Right cardiac atrium (tissue), 5 donors: ENCODE measurements at places on chromosomes 6 and 20. TPM values are rescaled to one million over a fixed set of nuclear protein-coding genes. Genes with fewer than 3 reads are reported as not detected.

TREM2 gene
- total RNA-seq, result 2.2 TPM

RNF39 gene
- total RNA-seq, result not detected

DNA sequence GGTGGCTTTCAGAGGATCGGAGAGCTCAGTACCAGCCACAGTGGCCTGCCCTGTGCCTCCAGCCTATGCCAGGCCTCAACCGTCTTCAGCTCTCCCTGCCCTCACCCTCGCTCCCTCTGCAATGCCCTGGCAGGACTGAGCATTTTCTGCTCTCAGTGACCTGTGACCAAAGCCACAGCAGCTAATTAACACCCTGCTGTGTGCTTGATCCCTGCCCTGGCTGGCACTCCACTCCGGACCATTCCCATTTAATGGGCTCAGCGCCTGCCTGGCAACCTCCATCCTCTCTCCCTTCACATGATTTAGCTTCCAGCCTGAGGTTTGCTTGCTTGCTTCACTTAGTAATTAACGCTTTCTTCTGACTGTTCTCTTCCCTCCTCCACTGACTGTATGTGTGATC is 287.5 kb downstream of the LRFN2 start:
- DNase-seq, result no peak

- DNase-seq, result no peak
Observed at GRCh38 chr6:164150232-164150631, 735.7 kb downstream of the QKI start.

DNA sequence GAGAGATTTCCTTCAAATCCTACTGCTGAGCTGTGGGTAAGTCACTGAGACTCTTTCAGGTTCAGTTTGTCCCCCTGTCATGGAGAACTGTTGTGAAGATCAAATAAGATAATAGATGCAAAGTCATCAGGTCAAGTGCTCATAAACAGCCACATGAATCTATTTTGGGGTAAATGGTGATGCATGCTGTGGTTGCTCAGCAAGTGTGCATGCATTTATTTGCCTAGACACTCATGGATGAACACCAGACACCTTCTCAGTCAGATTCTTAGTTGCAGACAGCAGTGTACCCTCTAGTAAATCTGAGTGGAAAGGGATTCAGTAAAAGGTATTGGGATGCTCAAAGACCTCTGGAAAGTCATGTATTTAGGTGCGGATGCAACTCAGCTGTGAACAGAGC is 168.0 kb upstream of the FOXA2 start:
- no peak for DNase-seq

HLA-DQB1 gene
- total RNA-seq, result 15.0 TPM

MYL9 gene
- 2,567 TPM for total RNA-seq

DNA sequence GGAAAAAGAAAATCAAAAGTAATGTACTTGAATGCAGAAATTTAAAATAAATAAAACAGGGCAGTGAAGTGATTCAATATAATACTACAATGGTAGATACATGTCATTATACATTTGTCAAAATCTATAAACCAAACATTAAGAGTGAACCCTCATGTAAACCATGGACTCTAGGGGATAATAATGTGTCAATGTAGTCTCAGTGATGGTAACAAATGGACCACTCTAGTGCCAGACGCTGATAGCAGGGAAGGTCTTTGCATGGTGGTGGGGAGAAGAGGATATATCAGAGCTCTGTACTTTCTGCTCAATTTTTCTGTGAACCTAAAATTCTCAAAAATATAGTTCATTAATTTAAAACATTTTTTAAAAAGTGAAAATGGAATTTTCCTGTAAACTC is 19.8 kb upstream of the STXBP5 start:
- DNase-seq, result no peak

DNA sequence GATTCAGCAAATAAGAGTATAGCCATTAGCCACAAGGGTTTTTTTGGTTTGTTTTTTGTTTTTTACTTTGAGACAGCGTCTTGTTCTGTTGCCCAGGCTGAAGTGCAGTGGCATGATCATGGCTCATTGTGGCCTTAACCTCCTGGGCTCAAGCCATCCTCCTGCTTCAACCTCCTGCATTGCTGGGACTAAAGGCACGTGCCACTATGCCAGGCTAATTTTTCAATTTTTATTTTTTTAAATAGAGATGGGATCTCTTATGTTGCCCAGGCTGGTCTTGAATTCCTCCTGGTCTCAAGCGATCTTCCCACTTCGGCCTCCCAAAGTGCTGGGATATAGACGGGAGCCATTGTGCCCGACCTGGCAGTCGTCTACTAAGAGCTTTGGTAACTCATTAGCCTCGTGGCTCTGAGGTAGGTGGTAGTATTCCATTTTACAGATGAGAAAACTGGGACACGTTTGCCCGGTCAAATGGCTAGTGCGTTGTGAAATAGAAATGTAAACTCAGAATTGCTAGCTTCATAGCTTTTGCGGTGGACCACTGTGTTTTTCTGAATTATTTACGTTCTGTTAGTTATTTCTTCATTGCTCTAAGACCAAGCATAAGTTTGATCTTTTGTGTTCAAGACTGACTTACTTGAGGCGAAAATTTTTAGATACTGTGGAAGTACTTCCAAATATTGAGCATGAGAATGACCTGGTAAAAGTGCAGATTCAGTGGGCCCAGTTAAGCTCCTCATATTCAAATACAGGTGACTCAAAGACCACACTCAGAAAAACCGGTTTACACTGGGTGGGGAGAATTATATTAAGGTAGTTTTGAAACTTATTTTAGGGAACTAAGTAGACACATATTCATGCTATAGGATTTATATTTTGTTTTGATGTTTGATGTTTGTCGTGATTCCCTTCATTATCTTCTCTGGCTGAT is 2.1 kb downstream of the PANK2 start:
- DNase-seq, result no peak

GRCh38 chr20:39850821-39851330 is 838.2 kb downstream of the MAFB start:
- no peak for DNase-seq

GRCh38 chr20:62045529-62046285 is 20.0 kb downstream of the TAF4 start:
- no peak for DNase-seq

DNA sequence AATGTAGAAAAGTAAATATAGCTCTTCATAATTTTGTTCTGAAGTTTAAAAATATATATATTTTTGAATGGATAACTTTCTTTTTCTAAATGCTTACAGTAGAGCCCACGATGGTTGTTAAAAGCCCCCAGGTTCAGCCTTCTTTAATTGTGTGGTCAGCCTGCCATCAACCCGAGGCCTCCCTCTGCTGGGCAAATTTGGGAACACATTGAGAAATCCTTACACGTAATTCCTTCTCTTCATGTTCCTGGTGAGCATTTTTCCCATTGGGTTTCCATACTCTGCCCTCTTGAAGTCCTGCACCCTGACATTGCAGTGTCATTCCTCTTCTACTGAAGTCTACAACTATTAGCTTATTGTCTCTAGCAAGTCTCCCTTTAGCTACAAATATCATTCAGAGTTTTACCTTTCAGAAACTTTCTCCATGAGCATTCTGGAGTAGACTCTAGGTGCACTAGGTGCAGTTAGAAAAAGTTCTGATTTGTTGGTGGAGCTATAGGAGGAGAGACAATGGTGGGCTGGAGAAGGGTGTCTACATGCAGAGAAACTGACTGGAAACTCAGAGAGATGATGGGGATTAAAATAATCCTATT is 40.6 kb downstream of the TRIM38 start:
- peak; percentile 72 for DNase-seq

DNA sequence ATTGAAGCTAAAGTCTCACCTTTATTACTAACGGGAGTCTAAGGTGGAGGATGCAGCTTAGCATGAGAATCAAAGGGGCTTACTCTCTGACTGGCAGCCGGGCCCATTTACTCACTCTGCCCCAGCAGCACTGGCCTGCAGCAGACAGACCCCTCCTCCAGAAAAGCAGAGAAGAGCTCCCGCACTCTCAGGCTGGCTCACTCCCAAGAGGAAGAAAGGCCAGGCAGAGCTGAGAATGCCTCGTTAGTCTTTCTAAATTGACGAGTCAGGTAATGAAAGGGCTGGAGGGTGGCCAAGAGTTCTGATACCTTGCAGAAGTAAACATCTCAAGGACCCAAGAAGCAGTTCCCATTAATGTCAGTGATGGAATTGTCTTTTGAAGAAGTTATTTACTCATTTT is 44.5 kb upstream of the IL20RA start:
- DNase-seq, result no peak

- no peak for DNase-seq
Observed at GRCh38 chr6:102701019-102701418, 1307.5 kb downstream of the GRIK2 start.

CAGE1 gene
- total RNA-seq, result 0.11 TPM

LCA5 gene
- total RNA-seq, result 3.6 TPM

GRCh38 chr6:41040101-41040939 is 1.3 kb upstream of the UNC5CL start:
- DNase-seq, result no peak

GRCh38 chr6:161422710-161423680 is 149.1 kb upstream of the AGPAT4 start:
- no peak for DNase-seq

- peak; percentile 87 for DNase-seq
Observed at GRCh38 chr20:25984933-25985332, 288.3 kb upstream of the ZNF337 start.

DNA sequence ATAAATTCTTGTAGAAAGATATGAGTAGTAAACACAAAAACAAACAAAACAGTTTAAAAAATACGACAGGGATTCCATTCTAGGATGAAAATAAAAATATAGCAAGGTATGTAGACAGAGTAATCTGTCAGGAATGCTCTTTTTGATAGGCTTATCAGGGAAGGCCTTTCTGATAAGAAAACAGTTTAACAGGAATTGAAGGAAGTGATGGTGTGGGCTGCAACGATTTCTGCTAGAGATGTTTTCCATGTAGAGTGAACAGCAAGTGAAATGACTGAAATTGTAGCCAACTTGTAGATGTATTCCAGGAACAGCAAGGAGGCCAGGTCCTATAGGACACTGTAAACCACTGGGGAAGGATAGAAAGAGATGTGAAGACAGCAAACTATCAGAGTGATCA is 689.7 kb upstream of the GJE1 start:
- DNase-seq, result no peak

FKBP5 gene
- 155 TPM for total RNA-seq

DNA sequence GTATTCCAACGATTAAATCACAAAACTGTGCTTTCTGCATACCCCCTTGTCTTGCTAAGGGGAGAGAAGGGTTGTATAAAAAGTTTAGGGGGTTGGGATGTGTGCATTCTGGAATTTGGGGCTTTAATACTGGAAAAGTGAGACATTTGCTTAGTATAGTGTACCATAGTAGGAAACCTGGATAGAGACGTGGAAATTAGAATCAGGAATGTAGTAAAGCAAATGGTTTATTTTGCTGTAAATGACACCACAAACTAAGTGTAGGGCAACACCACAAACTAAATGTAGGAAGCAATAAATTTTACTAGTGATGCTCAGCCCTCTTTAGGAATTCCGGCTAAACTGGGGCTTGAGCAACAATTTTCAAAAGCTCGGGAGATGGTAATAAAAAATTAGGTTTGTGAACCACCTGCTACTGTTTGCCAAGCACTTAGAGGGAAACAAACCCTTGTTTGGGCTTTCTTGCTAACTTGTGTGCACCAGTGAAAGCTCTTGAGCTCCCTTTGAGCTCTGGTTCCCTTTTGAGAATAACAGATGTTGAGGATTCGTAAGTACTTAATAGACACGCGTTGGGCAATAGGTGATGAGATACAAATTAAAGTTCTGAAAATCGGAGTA is 13.8 kb downstream of the BRD2 start:
- no peak for DNase-seq

GRCh38 chr20:47815866-47816265 is 30.6 kb upstream of the SULF2 start:
- no peak for DNase-seq

GRCh38 chr6:128067446-128068118 is 166.7 kb upstream of the THEMIS start:
- DNase-seq, result no peak

- DNase-seq, result no peak
Observed at GRCh38 chr6:136809091-136809860, 13.1 kb upstream of the PEX7 start.
